ENCODE measurements at places on chromosomes 7 and 10.

GRCh38 chr10:73850863-73851461 is 23.4 kb downstream of the CAMK2G start:
- H3K4me3 ChIP-seq, result no peak overlapping the region
- H3K27ac ChIP-seq, result no peak overlapping the region
- H3K27me3 ChIP-seq, result no peaks in the 10 kb centered on the region
- DNase-seq, result peak; percentile 75
- peaks cover 7% of the 10 kb centered on the region for H3K36me3 ChIP-seq

DNA sequence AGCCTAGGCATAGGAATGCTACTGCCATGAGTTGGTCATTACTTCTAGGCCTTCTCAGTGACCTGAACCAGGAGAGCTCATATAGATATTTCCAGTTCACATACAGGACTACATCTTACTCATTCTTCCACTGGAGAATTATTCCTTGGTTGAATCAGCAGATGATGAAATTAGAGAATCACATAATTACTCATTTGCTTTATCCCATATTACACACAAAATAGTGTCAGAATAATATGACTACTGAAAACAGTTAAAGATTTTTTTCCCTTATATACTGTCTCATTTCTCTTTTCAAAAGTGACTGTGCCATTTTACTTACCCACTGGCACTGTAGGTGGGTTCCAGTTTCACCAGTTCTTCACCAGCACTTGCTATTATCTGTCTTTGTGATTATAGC is 18.5 kb downstream of the BMS1 start:
- no peak for DNase-seq
- H3K36me3 ChIP-seq, result peaks cover 58% of the 10 kb centered on the region
- H3K27ac ChIP-seq, result no peak overlapping the region
- no peaks in the 10 kb centered on the region for H3K27me3 ChIP-seq

- no peaks in the 10 kb centered on the region for H3K36me3 ChIP-seq
- no peak for DNase-seq
- no peaks in the 10 kb centered on the region for H3K27me3 ChIP-seq
- no peak overlapping the region for H3K4me3 ChIP-seq
- no peaks in the 10 kb centered on the region for H3K4me1 ChIP-seq
- H3K27ac ChIP-seq, result no peak overlapping the region
Observed at GRCh38 chr10:18100669-18101068, 39.6 kb upstream of the CACNB2 start.

- no peaks in the 10 kb centered on the region for H3K36me3 ChIP-seq
- no peak for DNase-seq
- H3K4me1 ChIP-seq, result no peaks in the 10 kb centered on the region
- no peak overlapping the region for H3K4me3 ChIP-seq
- no peak overlapping the region for H3K27ac ChIP-seq
- H3K27me3 ChIP-seq, result no peaks in the 10 kb centered on the region
Observed at GRCh38 chr10:132319853-132320653, 11.9 kb upstream of the LRRC27 start.

- no peak overlapping the region for H3K27ac ChIP-seq
- H3K4me1 ChIP-seq, result no peaks in the 10 kb centered on the region
- no peaks in the 10 kb centered on the region for H3K27me3 ChIP-seq
- DNase-seq, result no peak
- H3K36me3 ChIP-seq, result no peaks in the 10 kb centered on the region
Observed at GRCh38 chr10:19200211-19200610, 151.6 kb downstream of the MALRD1 start.

GRCh38 chr10:101965075-101965765 is 90.8 kb downstream of the ARMH3 start:
- H3K4me3 ChIP-seq, result no peak overlapping the region
- H3K27ac ChIP-seq, result no peak overlapping the region
- peaks cover 2% of the 10 kb centered on the region for H3K36me3 ChIP-seq
- no peaks in the 10 kb centered on the region for H3K27me3 ChIP-seq
- no peak for DNase-seq

- H3K36me3 ChIP-seq, result no peaks in the 10 kb centered on the region
- no peak overlapping the region for H3K27ac ChIP-seq
- H3K4me1 ChIP-seq, result no peaks in the 10 kb centered on the region
Observed at GRCh38 chr7:114439581-114439980, 25.0 kb downstream of the FOXP2 start.

DNA sequence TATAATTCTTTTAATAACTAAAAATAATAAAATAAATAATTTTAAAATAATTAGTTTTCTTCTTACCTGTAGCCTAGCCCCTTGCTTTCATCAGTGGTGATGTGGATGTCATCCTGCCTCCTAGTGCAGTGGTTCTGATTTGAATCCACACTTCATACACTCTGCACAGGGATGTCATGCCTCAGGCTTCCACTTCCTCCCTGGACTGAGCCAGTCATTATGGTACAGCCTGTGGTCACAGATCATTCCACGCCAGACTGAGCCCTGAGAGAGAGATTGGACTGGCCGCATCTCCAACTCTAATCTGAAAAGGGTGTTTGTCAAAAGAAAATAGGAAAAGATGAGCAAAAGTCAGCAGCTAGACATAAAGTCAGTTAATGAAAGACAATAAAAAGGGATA is 436.2 kb upstream of the IGFBP3 start:
- no peak overlapping the region for H3K4me3 ChIP-seq
- DNase-seq, result no peak
- no peaks in the 10 kb centered on the region for H3K27me3 ChIP-seq
- no peak overlapping the region for H3K27ac ChIP-seq
- H3K36me3 ChIP-seq, result no peaks in the 10 kb centered on the region
- H3K4me1 ChIP-seq, result no peaks in the 10 kb centered on the region
